Neural crest cell (in vitro differentiated cells): ENCODE measurements at places on chromosomes 4 and X. TPM values are rescaled to one million over a fixed set of nuclear protein-coding genes. Genes with fewer than 3 reads are reported as not detected.
A peak's percentile ranks its signal among the peaks of the same experiment; 100 is the strongest.

DNA sequence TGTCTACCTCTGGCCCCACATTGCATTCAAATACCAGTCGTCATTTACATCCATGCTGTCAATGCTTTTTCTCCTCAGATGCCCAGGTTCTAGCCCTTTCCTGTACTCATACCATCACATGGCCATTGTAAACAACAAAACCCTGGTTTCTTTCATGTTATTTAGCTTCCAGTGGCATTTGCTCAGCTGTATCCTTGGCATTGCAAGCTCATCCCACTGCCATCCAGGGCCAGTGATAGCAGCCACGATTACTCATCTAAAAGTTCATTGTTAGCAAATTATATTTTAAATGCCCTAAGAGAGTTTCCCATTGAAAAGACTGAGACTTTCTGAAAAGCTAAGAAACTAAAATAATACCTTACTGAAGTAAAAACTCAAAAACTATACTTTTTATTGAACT lies 34.0 kb downstream of the VEGFC start:
- DNase-seq: no peak

DNA sequence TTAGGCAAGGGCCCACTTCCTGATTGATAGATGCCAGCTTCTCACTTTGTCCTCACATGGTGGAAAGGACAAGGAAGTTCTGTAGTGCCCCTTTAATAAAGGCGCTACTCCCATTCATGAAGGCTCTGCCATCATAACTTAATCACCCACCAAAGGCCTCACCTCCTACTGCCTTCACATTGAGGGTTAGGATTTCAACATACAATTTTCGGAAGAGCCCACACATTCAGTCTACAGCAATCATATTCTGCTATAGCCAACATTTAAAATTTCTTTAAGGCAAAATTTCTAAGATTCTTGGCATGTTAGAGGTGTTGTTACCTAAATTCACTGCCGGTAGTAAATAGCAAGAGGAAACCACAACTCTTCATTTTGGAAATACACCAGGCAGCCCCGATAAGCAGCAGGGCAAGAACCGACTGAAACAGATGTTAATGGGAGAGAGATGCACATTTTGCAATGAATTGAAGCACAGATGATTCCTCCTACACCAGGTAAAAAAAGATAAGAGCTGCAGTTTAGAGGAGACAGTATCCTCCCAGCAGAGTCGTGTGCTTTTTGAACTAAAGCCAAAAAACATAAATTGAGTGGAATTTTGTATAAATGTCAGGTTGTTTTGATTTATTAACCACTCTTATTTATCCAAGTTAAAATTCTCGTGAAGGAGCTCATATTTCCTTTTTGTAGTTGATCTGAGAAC lies 594.9 kb downstream of the KCTD8 start:
- DNase-seq: no peak

DNA sequence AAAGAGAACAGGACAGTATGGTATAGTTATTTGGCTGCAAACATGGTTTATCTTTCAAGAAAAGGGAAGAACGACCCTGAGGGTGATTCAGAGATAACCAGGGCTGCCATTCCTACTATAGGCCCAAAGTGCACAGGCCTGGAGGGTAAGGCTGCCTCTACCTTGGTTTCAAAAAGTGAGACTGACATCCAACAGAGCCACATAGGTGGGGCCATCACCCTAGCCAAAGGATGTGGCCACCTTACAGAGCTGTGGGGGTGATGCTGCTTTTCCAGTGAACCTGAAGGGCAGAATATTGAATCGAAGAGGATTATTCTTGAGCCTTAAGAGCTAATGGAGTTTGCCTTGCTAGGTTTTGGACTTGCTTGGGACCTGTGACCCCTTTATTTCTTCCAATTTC lies 15.7 kb downstream of the SH2D1A start:
- DNase-seq: no peak

- no peak for DNase-seq
Observed at GRCh38 chrX:12932244-12932643, 25.8 kb downstream of the TLR8 start.

DNA sequence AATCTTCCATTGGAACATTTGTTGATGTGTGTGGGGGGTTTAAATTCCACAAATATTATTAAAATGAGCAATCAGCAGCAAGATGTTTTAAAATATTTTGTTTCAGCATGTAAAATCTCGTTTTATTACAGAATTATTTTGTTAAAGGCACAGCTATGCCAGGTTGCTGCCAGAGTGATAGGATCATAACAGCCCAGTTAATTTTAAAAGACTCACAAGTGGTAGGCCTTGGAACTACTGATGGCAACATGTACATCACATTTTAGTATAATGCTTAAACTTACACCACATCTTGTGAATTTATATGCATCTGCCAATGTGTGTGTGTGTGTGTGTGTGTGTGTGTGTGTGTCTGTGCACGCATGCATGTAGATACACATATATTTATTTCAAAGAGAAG lies 97.8 kb upstream of the SPRY1 start:
- DNase-seq: no peak

DNA sequence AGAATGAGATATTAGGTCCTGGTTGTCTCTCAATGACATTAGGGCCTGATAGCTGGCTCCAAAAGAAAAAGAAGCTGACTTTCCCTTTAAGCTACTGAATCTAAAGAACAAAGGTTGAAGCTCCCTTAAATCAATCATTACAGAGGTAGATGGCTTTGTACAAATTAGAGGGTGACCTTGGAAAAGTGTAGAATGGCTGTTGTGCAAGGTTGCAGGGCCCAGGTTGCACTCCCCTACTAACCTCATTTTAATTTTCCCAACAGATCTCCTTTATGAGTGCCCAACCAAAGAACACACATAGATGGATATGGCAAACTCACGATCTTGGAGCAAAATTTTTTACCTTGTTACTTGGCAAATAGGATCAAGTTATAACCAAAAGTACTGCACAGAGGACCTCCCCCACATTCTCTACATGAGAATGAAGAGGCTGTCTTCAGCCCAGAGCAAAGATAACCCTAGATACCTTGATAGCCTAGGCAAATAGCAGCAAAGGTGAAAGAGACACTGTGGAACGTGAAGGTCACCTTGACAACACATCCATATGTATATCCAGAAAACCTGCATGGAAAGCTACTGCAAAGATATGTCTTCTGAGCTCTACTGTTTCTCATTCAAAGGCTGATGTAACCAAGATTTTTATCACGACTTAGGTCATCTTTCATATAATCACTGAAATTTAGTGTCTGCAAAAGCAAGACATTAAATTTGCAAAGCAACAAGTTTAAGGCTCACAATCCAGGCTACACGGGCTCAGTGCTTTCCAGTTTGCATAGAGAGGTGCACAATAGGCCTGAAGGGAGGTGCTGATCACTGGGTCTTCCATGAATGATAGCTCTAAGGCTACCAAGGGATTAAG lies 23.0 kb downstream of the KLB start:
- no peak for DNase-seq

DNA sequence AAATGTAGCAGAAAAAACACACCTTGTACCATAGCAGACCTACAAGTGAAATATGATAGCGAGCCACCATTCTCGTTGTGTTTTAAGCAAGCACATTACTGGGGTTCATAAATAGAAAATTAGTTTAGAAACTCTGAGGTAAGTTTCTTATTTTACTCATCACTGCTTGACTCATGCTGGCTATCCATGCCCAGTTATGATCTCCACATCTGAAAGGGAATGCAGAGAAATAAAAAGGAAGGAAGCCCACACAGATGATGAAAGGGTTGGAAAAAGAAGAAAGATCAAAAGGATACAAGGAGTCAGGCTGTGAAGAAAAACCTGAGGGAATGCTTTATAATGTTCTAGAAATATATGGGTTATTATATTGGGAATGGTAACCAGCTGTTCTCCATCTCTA lies 54.5 kb downstream of the CAMK2D start:
- DNase-seq: no peak

GRCh38 chrX:28170713-28171112 lies 189.5 kb upstream of the DCAF8L1 start:
- no peak for DNase-seq

DNA sequence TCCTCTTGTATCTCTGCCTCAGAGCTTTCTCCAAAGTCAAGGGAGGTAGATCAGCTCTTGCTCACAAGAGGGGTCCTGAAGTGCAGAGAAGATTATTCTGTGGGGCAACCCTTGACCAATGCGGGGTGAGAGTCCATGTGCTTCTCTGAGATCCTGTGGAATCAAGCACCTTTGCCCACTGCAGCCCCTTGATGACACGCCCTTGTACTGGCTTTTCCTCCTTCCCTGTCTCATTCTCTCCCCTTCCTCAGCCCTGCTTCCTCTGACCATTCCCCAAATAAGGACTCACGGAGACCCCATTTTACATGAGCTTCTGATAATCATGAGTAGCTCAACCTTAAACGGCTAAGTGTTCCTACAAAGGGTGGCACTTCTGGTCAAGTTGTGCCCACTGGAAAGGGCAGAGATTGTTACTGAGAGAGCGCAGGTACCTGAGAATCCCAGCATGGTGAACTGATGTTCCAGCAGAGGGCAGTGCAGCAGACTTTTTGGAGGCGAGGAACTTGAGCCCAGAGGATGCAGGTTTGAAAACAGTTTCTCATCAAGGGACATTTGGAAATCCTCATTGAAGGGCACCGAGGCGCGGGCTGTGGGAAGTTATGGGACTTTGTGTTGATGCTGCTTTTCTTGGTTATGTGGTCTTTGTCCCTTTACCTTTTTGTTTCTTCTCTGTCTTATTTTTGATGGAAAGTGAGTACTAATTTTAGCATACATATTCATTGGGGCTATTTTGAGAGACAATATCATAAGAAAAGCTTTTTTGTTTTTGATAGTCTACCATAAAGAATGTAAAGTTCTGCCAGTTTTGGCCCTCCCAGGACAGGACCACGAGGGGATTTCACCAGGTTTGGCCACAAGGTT lies 201.3 kb downstream of the RBM46 start:
- DNase-seq: peak; percentile 60

DNA sequence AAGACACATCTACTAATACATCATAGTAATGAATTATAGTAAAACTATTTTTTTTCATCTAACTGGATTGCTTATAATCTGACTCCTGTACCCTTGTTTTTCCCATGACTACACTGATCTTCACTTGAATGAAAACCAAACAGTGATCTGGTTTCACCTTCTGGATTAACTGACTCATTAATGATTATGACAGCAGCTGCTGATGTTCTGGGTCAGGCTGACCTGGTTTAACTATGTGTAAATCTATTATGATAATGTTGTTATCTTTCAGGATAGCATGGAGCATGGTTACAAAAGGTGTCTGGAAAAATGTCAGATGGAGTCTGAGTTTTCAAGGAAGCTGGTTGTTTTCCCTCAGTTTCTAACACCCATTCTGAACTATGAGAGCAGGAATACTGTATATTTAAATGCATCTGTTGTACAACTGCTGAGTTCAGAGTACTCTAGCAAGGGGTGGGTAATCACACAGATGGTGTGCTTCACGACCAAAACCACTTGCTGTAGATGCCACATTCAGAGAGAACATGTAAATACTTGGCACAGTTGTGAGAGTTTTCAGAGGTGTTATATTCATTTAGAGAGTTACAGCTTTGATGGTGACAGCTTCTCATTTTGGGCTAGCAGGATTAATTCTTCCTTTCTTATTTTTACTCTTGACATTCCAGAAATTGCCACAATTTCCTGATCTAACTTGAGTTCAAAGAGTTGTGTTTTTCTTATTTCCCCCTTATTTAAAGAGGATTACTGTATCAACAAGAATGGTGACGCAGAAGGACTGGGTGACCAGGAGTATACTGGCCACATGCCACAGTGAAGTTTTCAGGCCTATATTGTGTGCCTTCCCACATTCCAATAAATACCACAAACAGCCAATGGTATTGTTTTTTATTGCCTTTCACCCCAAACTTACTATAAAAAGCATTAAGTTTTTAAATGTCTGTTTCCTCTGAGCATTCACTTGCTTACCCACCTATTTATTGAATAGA lies 249.7 kb upstream of the TET2 start:
- DNase-seq: no peak

GRCh38 chrX:39327255-39327654 lies 526.0 kb downstream of the MID1IP1 start:
- no peak for DNase-seq

DNA sequence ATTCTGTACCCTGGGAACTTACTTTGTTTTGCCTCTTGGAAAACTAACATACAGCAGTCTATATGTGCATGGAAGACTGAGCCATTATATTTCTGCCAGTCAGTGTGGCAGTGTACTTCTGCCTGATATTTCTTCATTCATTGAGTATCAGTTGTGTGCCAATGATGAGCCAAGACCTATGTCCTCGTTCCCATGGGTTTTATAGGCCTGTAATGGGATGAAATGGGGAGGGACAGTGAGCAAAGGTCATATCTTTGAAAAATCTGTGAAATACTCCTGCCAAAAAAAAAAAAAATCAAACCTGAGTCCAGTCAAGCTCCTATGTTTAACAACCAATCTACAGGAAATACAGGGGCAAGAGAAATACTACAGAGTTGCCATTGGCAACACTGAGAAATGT lies 9.1 kb downstream of the NSD2 start:
- DNase-seq: no peak

- DNase-seq: no peak
Observed at GRCh38 chr4:135244056-135244455, 1042.5 kb upstream of the PABPC4L start.

- DNase-seq: no peak
Observed at GRCh38 chrX:108163333-108164082, 71.9 kb downstream of the ATG4A start.

- DNase-seq: no peak
Observed at GRCh38 chr4:97081951-97082350, 1061.3 kb downstream of the STPG2 start.

DNA sequence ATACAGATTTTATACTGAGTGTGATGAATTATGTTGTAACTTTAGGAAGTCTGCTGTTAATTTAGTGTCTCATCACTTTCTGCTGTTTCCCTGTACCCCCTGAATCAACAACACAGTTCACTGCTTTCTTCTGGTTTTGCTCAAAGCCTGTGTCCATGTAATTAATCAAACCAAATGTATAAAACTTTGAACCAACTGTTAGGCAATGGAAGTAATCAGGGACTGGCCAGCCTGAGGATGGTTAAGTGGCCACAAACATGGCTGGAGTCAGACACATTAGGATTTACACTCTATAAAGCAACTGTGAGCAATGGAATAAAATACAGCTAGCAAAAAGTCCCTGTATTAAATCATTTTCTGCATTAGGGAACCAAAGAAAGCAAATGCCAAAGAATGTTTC lies 42.6 kb downstream of the CXCL1 start:
- no peak for DNase-seq

DNA sequence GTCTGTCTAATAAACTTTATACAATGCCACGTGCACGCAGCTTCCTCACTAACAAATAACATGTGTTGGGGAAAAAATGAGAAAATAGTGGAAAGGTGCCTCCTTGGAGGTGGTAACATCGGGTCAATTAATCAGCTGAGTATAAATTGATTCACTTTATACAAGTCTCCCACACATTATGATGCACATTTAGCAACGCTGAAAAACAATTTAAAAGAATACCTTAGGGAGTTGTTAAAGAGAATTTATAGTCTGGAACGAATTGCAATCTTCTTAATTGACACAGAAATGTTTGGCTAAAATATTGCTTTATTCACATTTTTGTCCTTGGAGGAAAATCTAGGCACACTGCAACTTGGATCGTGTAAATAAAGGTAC lies 84.2 kb downstream of the HPRT1 start:
- DNase-seq: no peak

- DNase-seq: no peak
Observed at GRCh38 chr4:48693856-48694574, 86.1 kb downstream of the FRYL start.

The AFF2 gene
- total RNA-seq: 15.4 and 17.2 TPM in 2 replicates

The CT45A3 gene
- not detected in 2 replicates for total RNA-seq

The ADH7 gene
- total RNA-seq: not detected in 2 replicates

The FGA gene
- not detected in 2 replicates for total RNA-seq

The KCNE5 gene
- total RNA-seq: 1.9 TPM in 2 replicates
